Retinal pigment epithelial cell (primary cell): ENCODE measurements at places on chromosomes 2 and 18.

DNA sequence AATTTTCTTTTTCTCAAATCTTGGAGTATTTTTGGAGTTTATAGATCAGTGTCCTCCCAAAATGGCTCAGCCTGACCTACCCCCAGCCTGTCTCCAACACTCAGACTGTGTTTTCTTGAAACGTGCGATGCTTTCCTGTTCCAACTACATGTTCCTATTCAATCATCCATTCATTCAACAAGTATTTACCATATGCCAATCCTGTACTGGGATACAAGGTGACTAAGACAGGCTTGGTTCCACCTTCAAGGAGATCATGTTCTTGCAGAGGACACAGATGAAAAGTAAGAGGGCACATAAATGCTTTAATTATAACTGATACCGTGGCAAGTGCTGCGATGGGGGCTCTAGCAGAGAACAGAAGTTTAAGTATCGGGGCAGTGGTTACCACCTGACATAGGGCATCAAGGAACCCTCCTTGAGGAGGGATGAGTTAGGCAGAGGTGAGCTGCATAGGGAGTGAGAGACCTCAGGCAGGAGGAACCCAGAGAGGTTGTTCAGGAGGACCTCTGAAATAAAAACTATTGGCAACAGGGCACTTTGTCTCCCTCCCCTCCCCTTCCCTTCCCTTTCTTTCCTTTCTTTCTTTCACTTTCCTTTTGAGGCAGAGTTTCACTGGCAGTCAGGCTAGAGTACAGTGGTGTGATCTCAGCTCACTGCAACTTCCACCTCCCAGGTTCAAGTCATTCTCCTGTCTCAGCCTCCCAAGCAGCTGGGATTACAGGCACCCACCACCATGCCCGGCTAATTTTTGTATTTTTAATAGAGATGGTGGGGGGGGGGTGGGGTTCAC, 469.0 kb downstream of the EPHA4 start:
- no peak for DNase-seq

DNA sequence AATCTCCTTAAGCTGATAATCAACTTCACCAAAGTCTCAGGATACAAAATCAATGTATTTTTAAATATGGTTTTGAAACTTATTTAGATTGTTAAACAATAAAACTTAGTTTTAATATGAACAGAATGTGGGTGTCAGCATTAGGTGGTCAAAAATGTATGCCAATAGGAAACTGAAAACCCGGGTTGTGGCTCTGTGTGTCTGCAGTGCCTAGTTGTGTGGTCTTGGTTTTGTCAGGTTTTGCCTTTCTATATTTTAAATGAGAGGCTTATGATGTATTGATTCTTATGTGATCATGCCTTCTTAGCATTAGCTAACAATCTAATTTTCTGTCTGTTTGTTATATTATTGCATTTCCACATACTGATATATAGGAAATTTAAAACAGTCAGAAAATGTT, 227.8 kb downstream of the ZNF407 start:
- DNase-seq: no peak

GRCh38 chr2:72886505-72887031, 640 bp upstream of the SPR start:
- DNase-seq: no peak

- DNase-seq: no peak
Measured at GRCh38 chr2:187577310-187577709, 23.1 kb upstream of the TFPI start.

DNA sequence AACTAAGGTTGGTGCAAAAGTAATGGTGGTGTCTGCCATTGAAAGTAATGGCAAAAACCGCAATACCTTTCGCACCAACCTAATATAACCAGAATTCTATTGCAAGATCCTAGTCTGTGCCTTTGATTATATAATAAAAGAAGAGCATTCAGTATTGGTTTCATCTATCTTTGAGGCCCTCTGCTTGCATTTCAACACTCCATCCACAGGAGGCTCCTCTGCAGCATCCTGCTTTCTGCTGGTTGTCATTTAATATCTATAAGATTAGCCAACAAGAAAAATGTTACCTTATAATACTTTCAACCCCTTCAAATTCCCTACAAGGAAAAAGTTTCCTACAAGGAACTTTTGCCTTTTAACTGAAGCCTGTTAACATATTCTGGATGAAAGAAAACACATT, 139.2 kb downstream of the CDCA7 start:
- no peak for DNase-seq

DNA sequence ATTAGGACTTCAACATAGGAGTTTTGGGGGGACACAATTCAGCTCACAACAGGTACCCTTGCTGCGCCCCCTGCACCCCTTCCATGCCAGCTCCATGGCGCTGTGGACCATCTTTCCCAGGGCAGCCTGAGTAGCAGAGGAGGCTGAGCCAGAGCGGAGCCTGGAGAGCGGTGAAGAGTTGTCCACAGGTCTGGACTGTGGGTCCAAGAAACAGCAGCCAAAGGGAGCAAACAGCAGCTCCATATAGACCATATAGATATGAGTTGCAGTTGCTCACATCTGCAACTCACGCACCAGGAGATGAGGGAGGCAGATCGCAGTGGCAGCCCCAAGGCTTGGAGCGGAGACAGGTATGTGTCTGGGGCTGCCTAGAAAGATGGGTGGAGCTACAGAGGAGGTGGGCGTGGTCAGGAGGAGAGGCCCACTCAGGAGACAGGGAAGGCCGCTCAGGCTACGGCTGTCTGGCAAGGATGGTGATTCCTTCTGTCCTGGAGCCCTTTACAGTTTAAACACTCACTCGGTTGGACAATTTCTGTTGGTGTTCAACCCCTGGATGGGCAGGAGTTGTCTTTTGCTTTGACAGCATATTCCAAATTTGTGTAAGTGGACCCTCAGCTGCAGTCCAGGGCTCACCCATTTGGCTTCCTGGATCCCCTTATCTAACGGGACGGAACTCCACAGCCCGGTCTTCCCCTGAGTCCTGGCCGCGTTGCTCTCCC, 155.1 kb downstream of the LPIN1 start:
- DNase-seq: no peak

DNA sequence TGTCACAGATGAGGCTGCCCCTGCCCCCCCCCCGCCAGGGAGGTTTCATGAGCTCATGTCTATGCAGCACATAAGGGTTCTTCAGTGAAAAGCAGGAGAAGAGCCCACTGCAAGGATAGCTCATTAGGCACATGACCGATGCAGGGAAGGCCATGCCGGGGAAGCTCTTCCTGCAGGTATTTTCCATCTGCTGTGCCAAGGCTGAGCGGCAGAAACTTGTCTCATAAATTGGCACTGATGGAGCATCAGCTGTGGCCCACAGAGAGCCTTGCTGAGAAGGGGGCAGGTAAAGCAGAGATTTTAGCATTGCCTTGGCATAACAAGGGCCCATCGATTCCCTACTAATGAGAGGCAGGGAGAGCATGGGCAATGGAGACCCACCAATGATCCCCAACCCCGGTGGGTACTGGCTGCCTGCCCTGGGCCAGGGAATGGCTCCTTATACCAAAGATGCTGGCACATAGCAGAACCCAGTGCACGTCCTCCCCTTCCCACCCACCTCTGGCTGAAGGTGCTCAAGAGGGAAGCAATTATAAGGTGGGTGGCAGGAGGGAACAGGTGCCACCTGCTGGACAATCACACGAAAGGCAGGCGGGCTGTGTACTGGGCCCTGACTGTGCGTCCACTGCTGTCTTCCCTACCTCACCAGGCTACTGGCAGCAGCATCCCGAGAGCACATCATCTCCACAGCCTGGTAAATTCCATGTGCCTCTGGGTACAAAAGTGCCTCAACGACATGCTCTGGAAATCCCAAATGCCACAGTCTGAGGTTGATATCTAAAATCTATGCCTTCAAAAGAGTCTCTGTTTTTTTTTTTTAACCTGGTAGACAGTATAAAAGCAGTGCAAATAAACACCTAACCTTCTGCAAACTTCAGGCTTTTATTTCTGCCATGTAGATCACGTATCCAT, 41.4 kb downstream of the STEAP3 start:
- no peak for DNase-seq

- peak; percentile 67 for DNase-seq
Measured at GRCh38 chr2:8676191-8676920, 5.5 kb upstream of the ID2 start.

DNA sequence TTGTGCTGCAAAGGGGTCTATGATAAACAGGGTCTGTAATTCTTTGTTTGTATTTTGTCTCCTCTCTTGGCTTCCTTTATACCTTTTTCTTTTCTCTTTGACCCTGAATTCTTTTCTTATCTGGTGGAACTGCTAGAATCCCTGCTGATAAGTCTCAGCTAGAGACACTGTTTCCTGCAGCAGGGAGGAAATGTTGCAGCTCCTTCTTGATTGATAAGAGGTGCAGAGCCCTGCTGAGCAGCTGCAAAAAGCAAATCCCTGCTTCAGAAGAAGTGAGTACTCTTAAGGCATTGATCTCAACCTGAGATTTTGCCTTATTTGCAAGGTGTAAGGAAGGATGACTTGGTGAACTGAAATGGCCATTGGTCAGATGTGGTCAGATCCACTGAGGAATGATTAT, 167.8 kb downstream of the NUP35 start:
- DNase-seq: no peak

DNA sequence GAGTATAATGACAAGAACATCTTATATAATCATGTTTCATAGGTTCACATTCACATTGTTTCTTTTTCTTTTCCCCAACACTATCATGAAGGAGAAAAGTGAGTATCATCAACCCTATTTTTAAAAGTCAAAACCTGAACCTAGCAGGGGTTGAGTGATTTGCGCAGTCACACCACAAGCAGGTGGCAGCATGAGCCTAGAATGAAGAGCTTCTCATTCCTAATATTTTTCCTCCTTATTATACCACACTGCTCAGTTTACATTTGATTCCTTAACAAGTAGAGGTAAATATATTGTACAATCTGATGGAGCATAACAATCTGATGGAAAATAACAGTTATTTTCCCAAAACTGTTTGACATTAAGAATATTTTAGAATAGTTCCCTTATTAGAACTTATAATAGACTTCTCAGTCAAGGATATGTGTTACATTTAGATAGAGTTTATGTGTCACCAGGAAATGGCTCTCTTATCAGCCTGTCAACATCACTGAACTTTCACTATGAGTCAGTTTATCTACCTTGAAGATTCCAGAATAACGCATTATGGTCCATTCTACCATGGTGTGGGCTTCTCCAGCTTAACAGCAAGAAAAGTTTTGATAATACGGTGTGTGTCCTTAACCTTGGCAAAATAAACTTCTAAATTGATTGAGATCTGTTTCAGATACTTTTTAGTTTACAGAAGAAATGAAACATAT, 119.5 kb downstream of the NEB start:
- DNase-seq: no peak

- no peak for DNase-seq
Measured at GRCh38 chr2:158967731-158968395, 577 bp upstream of the TANC1 start.

DNA sequence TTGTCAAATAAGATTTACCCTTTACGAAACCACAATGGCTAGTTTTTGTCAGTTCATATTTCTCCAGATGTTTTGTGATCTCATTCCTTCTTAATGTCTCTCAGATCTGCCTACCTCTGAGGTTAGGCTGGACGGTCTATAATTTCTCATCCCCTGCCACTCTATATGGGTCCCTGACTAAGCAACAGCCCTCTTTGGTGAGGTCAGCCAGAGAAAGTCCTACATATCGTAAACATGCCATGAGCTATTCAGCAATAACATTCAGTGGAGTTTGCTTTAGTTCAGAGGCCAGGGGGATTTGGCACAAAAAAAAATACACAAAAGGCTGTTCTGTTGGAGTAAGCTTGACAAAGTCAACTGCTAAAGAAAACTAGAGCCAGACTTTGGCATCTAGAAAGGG, 192.1 kb upstream of the NCKAP5 start:
- DNase-seq: no peak

DNA sequence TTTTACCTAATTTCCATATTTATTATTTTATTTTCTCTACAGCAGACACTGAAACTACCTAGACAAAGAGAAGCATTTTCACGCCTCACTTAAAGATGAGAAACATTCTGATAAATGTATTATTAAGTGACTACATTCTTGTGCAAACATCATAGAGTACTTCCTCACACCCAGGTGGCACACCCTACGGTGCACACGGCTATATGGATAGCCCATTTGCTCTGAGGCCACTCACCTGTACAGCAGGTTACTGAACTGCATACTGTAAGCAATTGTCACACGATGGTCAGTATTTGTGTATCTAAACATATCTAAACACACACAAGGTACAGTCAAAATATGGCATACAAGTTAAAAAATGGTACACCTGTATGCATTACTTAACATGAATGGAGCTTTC, 481.4 kb downstream of the CMPK2 start:
- no peak for DNase-seq

- no peak for DNase-seq
Measured at GRCh38 chr18:72194072-72194471, 350.1 kb downstream of the CBLN2 start.

DNA sequence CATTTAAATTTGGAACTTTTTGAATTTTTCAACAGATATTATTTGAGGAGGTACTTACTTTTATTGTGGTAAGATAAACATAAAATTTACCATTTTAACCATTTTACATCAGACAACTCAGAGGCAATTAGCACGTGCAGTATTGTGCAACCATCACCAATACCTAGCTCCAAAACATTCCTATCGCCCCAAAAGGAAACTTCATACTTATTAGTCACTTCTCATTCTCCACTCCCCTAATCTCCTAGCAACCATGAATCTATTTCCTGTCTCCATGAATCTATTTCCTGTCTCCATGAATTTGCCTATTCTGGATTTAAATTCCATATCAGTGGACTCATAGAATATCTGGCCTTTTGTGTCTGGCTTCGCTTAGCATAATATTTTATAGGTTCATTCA, 69.9 kb upstream of the FAM136A start:
- DNase-seq: no peak

GRCh38 chr2:177241711-177242120, 22.8 kb downstream of the NFE2L2 start:
- no peak for DNase-seq

- peak; percentile 97 for DNase-seq
Measured at GRCh38 chr2:205024822-205025518, 479.7 kb downstream of the PARD3B start.

- DNase-seq: no peak
Measured at GRCh38 chr18:830315-830901, 18.4 kb upstream of the YES1 start.

DNA sequence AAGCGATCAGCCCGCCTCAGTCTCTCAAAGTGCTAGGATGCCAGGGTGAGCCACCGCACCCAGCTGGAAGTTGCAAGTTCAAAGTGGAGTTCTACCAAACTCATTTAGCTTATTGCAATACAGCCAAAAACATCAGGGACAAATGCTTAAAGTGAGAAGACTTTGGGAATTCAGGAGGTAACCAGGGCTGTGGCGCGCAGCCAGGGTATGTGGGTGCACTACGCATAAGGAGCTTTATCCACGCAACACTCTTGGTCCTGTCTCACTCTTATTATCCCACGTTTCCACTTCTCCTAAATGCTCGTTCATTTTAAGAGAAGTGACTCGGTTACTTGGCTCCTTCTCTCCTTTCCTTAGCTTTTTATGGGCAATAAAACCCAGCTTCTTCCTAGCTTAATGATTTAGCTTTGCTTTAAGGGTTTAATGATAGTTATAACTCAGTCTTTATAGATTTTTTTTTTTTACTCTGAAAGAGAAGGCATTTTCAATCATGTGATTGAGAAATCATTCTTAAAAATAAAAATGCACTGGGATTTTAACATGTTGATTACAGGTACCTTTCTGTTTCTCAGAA, 199.8 kb downstream of the KCNE4 start:
- DNase-seq: no peak

- DNase-seq: no peak
Measured at GRCh38 chr2:73292906-73293533, 328 bp downstream of the EGR4 start.
